ENCODE measurements at places on chromosomes 16 and 17.

- no peak for DNase-seq
Observed at GRCh38 chr16:55115506-55115905, 184.8 kb downstream of the IRX5 start.

DNA sequence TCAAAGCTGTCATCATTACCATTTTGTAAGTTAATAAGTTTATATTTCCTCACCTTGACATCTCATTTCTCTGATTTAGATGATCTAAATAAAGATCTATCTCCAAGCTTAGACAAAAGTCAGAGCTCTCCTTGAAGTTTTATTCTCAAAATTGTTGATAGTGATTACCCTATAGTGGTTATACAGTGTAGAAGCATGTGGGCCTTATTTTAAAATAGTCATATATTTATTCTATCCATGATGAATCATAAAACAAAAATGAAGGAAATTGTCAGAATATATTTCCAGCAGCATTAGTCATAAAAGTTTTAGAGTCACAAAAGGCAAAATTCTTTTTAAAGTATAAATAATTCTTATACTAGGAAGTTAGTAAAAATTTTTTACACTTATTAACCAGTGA lies 49.0 kb downstream of the RHOT1 start:
- no peak for DNase-seq

DNA sequence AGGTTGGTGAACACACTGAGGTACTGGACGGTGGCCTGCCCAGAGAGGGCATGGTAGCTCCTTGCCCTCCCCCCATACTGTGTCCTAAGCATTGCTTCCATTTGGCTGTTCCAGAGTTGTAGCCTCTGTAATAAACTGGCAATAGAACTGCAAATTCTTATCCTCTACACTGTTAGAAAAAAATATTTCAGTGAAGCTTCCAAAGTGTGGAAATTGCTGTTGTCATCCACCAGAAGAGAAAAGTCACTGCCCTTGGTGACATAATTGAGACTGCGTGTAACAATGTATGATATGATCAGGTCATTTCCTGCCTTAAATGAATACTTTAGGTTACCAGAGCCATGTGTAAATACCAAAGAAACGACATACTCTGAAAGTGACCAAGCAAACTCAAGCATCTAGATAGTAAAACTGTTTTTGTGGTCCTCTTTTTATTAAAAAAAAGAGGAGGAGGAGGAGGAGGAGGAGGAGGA lies 65.9 kb downstream of the CEP95 start:
- no peak for DNase-seq

DNA sequence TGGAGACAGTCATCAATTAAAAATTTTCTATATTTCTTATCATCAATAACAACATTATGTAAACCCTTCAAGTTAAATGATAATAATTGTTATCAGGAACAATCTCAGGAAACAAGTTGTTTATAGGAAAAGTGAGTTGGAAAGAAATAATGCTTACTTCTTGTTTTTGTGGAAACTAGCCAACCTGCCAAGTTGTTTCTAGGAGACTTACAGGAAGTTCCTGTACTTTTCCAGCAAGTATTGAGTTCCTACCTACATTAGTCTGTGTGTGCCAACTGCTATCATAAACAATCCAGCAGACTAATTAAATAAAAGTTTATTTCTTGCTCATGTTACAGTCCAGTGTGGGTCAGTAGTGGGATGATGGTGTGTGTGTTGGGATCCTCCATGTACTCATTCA lies 1.6 kb upstream of the CCL14 start:
- DNase-seq = no peak

DNA sequence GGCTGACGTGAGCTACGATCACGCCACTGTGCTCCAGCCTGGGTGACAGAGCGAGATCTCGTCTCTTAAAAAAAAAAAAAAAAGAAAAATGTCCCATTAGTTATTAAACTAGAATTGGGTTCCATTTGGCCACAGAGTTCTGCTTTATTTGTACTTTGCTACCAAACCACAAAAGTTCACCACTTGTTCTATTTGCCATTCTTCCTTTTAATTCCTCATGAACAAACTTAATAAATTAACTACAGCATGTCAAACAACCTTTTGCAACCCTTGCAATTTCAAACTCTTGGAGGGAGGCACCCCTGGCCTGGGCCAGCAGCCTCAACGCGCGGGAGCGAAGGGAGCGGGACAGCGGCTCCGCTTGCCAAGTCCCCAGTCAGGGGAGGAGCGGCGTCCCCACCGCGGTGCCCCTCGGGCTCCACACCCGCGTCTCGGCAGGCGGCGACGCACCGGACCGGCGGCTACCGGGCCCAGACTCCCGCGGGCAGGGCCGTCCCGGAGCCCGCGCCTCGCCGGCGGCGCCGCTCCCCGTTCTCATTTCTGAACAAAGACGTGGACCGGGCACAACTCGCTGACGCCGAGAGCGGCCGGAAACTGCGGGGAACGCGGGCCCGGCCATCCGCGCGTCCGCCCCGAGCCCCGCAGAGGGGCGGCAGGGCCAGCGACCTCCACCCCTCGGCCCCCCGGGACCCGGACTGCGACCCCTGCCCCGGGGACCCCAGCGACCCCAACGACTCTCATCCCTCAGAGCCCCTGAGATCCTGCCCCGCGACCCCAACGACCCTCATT lies 775 bp downstream of the CYTH1 start:
- DNase-seq = no peak

- no peak for DNase-seq
Observed at GRCh38 chr17:27855454-27855853, 37.7 kb downstream of the LYRM9 start.

GRCh38 chr17:79001190-79002020 lies 8.2 kb downstream of the CANT1 start:
- no peak for DNase-seq

GRCh38 chr17:65055280-65055707 lies 1.2 kb downstream of the GNA13 start:
- DNase-seq = no peak

DNA sequence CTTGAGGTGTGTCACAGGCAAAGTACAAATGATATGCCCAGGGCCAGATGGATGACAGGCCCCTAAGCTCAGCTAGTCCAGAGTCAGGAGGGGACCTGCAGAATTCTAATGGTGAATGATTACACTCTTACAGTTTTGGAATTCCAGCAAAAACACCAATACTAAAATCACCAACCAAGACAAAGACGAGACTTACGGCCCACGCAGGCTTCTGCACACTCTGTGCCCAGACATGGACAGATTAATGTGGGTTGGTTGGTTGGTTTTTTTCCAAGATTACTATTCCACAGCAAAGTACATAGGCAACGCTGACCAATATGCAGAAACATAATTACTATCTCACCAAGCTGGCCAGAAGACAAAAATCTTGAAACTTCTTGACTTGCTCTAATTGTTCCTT lies 9.7 kb downstream of the ADCY9 start:
- no peak for DNase-seq

DNA sequence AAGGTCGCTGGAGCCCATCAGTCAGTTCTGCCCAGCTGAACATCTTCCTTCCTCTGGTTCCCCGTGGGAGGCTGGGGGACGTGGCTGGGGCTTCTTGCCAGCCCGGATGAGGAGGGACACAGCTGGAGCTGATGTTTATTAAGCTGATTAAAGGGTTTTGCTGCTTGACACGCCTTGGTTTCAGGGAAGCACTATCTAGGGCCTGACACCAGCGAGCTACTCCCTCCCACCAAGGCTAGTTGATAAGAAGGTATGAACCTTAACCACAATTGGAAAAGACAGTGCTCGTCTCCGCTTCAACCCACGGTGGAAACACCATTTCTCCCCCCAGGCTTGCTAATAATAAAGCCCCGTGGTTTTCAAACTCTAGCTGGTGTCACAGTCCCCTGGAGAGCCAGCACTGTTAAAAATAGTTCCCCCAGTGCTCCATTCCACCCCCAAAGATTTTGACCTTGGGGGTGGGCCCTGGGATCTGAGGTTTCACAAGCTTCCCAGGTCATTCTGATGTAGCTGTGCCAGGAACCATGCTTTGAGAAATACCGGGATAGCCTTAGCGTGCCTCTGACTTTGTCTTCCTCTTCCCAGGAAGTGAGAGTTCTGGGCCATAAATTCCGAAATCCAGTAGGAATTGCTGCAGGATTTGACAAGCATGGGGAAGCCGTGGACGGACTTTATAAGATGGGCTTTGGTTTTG lies 5.5 kb downstream of the DHODH start:
- DNase-seq = no peak

DNA sequence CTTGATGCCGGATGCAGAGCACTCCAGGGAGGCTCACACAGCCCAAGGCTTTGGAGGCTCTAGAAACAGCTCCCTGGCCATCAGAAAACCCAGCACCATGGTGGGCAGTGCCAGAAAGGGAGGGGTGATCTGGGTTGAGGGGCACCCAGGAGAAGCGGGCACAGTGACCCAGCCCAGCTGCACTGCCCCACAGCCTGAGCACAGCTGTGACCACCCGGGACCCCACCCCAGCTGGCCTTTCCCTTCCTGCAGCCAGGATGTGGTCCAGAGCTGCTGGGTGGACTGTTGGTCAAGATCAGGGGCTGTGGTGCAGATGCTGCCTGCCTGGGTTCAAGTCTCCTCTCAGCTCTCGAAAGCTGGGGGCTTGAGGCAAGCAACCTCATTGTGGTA lies 223.1 kb downstream of the ZNF423 start:
- no peak for DNase-seq

GRCh38 chr16:85586380-85587104 lies 26.6 kb upstream of the GSE1 start:
- no peak for DNase-seq

- no peak for DNase-seq
Observed at GRCh38 chr17:79631640-79632431, 21.0 kb upstream of the RBFOX3 start.

DNA sequence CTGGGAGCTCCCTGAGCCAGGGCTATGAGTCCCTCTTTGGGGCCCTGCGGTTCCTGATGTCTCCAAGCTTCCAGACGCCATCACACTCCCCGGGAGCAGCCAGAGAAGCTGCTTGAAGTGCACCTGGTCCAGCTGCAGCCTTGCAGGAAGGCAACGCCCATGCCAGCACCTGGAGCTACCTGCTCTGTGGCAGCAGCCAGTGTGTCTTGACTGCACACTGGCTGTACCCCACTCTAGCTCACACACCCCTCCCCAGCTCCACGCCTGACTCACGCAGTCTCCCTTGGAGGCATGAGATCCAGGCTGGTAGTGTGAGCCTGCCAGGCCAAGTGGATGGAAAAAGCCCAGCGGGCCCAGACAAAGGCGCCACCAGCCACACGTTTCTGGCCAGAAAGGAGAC lies 63.3 kb downstream of the USP32 start:
- no peak for DNase-seq

DNA sequence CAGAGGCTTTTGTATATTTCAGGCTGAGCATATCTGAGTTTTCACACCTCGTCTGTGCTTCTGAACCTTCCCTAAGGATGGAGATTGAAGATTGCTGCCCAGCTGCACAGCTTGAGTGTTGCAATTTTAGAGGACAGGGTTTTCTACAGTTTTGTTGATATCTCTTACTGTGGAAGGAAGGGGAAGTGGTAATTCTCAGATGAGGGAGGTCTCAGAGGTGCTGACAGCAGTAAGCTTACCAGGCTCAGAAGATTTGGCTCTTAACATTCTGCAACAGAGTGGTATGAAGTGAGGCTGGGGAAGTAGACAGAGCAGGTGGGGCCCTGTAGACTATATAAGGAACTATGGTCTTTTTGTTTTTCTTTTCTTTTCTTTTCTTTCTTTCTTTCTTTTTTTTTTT lies 45.8 kb upstream of the ARHGAP17 start:
- DNase-seq = no peak

DNA sequence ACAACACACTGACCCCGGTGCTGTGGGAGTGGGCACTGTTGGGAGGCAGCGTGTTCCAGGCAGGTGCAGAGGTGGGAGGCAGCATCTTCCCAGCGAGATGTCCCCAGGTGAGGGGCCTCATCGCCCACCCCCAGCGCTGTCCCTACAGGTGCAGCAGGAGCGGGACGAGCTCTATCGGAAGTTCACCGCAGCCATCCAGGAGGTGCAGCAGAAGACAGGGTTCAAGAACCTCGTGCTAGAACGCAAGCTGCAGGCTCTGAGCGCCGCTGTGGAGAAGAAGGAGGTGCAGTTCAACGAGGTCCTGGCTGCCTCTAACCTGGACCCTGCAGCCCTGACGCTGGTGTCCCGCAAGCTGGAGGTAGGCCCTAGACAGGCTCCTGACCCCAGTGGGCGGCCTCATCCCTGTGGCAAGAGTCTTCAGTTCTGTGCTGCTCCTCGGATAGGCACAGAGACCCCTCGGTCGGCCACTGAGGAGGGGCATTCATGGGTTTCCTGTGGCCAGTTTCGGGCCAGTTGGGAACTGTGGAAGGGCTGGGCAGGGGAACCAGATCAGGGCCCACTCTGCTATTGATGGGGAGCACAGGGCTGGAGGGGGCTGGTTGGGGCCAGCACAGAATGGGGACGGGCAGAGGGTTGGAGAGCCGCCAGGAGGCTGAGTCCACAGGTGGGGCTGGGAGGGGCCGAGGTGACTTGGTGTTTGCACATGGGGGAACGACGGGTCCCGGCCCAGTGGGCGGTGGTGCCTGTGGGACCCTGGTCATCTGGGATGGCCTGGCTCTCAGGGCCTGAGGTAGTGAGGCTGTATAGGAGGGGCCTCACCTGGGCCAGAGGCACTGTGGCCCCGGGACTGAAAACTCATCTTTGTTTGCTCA lies 21.1 kb upstream of the DBNDD1 start:
- DNase-seq = no peak

GRCh38 chr17:78107457-78107856 lies 21.1 kb downstream of the TMC6 start:
- DNase-seq = no peak

GRCh38 chr16:25855063-25855462 lies 163.3 kb downstream of the HS3ST4 start:
- DNase-seq = no peak

- DNase-seq = no peak
Observed at GRCh38 chr17:39197380-39198185, at the start of gene CACNB1. Gene CACNB1 (minus strand): TSS chr17:39197669. CDS start chr17:39197495, 174 bp downstream.

DNA sequence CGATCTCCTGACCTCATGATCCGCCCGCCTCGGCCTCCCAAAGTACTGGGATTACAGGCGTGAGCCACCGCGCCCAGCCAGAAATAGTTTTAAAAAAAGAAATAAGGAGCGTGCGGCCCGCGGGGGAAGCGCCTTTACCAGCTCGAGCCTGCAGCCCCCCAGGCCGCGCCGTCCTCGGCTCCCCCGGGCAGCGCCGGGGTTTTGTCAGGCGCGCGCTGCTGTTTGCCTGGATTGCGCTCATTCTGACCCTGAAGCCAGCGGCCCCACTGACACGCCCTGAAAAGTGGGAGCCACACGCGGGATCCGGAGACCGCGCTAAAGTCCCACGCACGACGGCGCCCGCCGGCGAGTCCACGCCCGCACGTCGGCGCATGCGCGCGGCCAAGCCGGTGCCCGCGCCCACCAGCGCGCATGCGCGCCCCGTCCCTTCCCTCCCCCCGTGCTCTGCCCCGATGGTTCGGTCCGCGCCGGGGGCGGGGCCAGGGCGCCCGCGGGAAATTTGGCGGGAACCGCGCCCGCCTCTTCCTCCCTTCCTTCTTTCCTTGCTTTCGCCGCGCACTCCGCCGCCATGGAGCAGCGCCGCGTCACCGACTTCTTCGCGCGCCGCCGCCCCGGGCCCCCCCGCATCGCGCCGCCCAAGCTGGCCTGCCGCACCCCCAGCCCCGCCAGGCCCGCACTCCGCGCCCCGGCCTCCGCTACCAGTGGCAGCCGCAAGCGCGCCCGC lies at the start of gene CDT1:
Gene CDT1 (plus strand): TSS at position 526 of the 724 bp plus-strand sequence. CDS start 43 bp downstream, at position 569.
- DNase-seq = no peak

GRCh38 chr16:11240636-11241473 lies 15.1 kb downstream of the SOCS1 start:
- no peak for DNase-seq

Data from NCI-H187 treated with DMSO at 0.1 percent for 48 hours (cell line).